BE2C (cell line): ENCODE measurements at places on chromosomes 4 and X.

- no peak for DNase-seq
Observed at GRCh38 chr4:134216411-134216810, 14.8 kb upstream of the PABPC4L start.

- DNase-seq: no peak
Observed at GRCh38 chrX:153927672-153927921, 1.5 kb upstream of the ARHGAP4 start.

DNA sequence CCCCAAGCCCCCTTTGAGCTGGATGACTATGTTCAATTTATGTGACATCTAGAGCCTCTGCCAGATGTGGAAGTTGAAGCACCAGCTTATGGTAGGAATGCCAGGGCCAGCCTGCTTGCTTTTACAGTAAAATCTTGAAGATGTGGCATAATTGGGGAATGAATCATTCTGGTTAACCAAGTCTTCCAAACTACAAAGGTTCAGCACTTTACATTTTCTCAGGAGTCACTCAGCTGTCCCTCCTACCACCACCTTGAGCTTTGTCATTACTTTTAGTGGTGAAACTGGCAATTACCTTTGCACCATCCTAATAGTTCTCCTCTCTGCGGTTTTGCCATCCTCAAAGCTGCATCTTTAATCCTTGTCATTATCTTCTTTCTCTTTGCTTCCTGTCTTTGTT, 172.2 kb downstream of the HS6ST2 start:
- no peak for DNase-seq

DNA sequence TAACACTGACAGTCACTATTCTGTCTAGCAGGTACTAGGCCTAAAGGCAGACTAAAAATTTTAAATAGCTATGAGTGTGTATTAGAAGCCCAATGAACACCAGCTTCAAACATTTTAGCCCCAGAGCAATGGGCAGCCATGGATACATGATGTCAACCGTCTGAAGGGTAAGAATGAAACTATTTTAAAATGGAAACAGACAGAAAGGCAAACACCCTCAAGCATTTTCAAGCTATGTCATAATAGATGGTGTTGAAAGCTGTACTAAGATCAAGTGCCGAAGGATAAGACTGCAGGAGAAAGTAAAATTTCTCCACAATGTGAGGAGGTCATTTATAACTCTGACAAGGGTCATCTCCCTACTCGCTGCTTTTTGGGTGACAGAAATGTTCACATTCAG, 225.0 kb downstream of the COL25A1 start:
- no peak for DNase-seq

DNA sequence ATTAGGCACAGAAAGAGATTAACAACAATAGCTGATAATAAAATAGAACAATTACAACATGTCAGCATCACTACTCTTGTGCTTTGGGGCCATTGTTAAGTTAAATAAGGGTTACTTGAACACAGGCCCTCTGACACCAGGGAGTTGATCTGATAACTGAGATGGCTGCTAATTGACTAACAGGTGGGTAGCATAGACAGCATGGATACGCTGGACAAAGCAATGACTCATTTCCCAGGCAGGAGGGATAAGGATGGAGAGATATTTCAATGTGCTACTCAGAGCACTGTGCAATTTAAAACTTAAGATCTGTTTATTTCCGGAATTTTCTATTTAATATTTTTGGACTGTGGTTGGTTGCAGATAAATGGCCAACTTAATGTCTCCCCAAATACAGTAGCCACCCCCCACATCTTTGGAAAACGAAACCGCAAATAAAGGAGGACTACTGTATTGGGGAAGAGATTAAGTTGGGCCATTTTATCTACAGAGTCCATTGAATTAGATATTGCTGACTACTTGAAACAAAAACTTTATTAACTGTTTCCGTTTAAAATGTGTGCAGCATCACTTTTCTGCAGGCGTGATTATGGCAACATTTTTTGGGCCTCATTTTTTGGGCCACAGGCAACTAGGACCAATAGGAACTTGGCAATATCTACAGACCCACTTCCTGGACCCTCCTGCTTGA, 200.6 kb upstream of the KLF3 start:
- no peak for DNase-seq

DNA sequence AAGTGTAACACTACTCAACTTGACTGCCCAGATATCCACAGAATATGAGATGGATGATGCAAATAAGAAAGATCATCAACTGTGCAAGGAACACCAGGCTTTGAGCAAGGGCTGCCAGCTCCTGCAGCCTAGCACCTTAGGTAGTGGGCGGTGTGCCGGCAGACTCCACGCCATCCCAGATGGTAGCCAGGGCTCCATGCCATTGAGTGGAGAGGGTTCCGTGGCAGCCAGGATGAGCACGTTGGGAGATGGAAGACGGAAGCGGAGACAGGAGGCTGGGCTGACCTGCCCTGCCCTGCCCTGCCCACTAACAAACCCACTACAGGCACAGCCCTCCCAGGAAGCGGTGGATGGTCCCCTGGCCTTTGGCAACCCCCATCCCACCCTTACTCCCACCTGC, 51.9 kb downstream of the TMPRSS11F start:
- no peak for DNase-seq

DNA sequence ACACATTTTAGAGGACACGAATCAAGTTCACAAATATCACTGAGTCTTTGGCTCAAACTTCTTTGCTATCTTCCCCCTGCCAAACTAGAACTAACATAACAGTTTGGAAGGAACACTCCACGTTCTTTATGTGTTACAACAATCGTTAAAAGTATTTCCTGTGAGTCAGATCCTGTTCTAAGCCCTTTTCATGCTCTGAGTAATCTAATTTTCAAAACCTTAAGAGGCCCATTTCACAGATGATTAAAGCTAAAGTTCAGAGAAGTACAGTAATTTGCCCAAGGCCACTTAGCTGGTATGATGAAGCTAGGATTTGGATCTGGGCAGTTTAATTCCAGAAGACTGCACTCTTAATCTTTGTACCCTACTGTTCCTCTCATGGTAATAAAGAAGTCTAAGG, 854.4 kb upstream of the INTU start:
- no peak for DNase-seq

DNA sequence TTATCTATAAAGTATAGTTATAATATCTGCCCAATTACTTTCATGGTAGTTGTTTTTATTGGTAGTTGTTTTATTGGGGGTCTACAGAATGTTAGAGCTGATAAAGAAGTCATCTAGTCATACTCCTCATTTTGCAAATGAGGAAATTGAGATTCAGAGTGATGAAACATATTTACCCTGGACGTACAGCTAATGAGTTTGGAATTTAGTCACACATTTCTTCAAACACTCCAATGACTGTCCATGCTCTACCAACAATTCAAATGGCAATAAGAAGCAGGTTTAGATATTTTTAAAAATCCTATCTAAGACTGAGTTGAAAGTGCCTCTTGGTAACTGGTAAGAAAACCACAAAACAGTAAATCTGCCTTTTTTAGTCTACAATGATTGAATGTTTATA, 98.2 kb downstream of the MAGEC1 start:
- no peak for DNase-seq

DNA sequence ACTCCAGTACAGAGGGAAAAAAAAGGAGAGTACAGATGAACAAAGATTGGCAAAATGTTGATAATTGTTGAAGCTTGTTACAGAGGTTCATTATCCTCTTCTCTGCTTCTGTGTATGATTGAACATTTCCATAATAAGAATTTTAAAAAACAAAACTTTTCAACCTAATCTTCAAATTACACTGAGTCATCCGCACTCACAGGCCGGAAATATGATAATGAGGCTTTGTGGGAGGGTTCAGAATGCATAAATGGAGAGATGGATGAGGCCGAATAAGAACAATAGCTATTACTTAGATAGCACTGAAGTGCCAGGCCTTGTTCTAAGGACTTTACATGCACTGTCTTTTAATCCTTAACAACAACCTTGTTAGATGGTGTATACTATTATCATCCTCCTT, 4.6 kb upstream of the ERCC6L start:
- DNase-seq: no peak

DNA sequence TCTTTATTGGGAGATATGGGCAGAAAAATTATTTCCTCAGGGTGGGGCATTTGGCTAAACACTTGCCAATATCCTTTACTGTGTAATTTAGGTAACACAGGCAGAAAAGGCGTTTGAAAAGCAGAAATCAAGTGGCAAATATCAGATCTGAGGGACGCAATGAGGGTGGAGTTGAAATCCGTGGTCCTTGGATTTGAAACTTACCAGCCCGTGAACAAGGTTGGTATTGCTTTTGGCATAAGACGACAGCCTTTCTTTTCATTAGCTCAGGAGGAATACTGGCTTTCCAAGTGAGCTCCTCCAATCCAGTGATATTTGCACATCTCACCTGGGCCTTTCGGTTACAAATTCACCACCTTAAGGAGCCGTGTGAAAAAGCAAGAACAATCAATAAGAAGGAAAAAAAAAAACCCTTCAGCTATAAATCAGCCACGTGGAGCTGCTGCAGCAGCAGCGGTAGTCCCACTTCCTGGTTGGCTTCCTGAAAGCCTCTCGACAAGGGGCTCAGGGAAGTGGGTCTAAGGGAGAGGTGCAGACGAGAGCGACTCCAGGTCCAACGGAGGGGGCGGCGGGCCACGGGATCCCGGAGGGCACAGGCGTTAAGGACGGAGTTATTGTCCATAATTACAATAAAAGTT, 734 bp upstream of the GALNT7 start:
- peak; percentile 42 for DNase-seq

DNA sequence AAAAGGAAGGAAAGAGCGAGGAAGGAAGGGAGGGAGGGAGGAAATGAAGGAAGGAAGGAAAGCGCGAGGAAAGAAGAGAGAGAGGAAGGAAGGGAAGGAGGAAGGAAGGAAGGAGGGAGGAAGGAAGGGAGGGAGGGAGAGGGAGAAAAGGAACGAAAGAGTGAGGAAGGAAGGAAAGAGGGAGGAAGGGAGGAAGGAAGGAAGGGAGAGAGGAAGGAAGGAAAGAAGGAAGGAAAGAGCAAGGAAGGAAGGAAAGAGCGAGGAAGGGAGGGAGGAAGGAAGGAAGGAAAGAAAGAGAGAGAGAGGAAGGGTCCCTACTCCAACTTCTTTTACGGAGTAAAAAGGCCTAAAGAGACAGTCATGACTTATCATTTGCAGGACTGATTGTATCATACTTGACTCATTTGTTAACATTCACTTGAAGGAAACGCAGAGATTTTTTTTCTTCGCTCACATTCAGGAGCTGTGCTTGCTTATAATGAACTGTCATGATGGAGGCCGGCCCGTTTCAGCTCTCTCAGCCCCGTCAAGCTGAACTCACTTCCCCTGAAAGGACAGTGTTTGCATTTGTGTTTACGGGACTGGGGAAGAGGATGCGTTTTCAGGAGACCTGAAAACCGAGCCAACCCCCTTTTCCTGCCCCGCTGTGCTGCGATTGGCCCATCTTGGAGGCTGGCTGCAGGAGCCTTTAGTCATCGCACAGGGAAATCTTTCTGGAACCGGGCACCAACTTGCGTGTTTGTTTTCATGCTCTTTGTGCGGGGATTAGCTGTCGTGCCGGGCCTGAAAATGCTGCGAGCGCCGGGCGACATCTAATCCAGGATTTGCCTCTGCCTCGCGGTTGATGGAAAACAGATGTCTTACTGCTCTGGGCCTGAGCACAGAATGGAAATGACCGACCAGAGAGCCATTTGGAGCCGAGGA, 17.8 kb downstream of the TRIM2 start:
- DNase-seq: peak; percentile 67

DNA sequence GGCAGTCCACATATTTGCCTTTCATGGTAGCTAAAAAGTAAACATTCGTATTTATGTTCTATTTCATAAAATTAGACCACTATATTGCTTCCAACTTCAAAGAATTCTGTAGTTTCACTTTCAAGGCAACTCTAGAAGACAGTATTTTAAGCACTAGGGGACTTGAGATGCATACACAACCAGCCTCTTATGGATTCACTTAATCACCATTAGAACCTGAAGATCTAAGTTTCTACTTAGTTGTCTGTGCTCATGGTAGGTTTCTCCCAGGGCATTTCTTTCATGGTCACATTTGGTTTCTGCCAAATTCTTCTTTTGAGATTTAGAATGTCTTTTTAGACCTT, 209.9 kb upstream of the HCCS start:
- no peak for DNase-seq

- DNase-seq: no peak
Observed at GRCh38 chrX:39893417-39894338, 204.1 kb downstream of the BCOR start.

- DNase-seq: peak; percentile 18
Observed at GRCh38 chr4:169286562-169287301, 16.0 kb upstream of the SH3RF1 start.

DNA sequence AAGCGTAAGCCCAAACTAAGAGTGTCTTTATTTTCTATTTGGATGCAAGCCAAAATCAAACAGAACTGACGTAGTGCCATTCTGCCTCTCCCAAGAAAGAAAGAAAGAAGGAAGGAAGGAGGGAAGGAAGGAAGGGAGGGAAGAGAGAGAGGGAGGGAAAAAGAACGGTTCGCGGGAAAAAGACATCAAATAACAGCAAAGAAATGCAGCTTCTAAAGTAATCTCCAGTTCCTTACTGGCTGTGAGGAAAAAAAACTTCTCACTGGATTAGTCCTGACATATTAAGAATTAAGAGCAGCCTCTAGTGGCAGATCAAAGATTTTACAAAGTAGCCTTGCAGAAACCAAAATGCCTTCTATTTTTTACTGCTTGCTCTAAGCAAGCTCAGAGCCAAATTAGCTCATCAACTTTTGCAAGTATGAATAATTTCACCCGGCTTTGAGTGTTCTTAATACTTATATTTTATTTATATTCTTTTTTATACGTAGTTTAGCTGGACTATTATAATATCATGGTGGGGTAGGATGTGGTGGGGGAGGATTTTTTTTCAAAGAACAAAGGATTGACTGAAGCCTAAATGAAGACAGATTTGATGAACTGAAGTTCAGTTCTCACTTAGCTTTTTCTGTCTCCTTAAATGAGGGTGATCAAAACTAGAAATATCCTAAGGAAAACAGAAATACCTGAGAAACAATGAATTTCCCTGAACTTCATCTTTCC, 36.6 kb downstream of the PITX2 start:
- DNase-seq: no peak

DNA sequence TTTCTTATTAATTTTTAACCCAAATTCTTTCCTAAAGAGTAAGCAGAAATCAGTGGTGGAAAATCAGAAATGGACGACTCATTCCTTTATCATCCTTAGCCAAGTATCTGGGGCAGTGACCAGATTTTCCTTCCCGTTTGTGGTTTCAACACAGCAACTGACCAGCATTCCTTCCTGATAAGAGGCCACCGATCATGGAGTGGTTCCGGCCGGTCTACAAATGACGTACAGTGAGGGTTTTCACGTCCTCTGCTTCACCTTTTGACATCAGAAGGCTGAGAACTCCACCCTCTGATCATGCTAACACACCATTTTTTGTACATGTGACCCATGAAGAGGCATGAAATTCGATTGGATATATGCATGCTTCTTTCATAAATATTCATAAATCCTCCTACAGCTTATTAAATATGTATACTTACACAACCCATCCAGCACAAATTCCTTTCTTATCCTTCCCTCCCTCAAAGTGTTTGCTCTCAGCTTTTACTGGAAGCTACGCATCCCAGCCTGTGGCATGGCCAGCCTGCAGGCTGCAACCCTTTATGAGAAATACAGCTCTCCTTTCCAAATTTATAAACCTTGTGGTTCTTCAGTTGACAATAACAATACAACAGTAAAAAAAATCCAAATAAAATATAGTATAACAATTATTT, 173.0 kb upstream of the CASK start:
- no peak for DNase-seq
